Hematopoietic multipotent progenitor cell treated with erythropoietin and hydrocortisone succinate and interleukin-3 and kit ligand, for 15 days (in vitro differentiated cells): ENCODE measurements at places on chromosomes 11 and 22.

DNA sequence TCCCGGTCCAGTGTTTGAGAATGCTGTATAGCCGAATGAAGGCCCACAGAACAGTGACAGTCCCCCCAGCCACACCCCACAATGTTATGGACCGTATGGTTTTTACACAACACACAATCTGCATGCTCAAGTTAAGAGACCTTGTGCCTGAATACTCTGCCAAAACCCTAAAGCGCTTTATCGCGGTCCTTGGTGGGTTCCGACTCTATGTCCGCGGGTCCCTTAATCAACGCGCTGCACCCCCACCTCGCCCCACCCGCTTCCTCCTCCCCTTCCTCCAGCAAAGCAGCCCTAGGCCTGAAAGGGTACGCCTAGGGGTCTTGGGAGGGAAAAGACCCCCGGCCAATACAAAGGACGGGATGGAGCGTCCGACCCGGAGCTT is 442 bp downstream of the COPB1 start:
- peak; percentile 40 for DNase-seq

GRCh38 chr11:126426106-126426505 is 70.6 kb downstream of the ST3GAL4 start:
- no peak for DNase-seq

DNA sequence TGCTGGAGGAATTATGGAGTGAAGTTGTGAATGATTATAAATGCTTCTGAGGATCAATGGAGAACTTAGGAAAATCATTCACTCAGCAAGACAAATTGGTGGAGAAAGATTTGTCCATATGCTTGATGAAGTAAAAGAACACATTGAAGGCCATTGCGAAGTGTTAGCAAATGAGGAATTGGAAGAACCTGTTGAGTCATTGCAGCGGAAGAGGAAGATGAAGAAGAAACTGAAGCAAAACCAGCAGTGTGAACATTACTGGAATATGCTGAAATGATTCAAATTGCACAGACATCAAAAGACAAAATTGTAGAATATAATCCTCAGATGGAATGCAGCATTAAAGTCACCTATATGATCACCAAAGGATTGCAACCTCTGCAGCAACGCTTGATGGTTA is 168.1 kb downstream of the ADAMTS15 start:
- no peak for DNase-seq

- DNase-seq: no peak
These were observed 27.6 kb upstream of the APLP2 start for GRCh38 chr11:130042093-130042591.

- DNase-seq: no peak
These were observed 6.5 kb upstream of the APOBEC3H start for GRCh38 chr22:39090426-39091064.

GRCh38 chr11:63847363-63847762 is 8.5 kb downstream of the MARK2 start:
- DNase-seq: no peak

DNA sequence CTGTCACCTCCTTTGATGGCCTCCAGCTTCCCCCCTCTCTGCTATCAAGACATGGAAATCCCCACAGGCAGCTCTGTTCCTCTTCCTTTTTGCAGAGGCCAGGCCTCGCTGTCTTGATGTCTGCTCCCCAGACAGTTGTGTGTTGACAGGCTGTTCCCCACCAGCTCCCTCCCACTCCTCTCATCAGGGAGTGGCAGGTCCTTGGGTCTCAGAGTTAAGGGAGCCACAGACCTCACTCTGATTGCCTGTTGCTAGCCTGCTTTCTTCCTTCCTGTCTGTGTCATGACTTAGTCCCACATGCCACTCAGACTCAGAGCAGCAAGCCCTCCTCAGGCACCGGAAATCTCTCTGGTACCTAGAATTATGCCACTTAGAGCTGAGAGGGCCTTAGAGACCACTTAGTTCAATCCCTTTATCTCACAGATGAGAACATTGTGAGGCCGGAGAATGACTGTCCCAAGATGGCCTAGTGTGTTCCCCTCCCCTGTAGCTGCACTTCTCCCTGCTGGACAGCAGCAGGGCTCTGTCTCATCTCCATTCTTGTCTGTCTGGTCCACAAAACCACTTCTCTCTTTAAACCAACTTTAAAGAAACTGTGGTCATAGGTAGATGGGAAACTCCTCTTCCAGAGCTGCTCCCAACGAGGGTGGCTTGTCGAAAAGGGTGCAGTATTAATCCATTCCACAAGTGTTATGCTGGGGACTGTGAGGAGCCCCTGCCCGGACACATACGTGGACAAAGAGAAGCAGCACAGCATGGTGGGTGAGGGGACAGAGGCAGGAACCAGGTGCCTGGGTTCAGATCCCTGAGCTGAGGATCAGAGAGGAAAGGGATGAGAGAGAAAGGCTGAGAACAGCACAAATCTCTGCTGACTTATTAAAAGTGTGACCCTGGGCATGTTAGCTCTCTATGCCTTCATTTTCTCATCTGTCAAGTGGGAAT is 4.2 kb downstream of the AMPD3 start:
- peak; percentile 27 for DNase-seq

GRCh38 chr22:29030618-29031226 is 30.9 kb downstream of the C22orf31 start:
- no peak for DNase-seq

GRCh38 chr22:26406118-26406517 is 22.9 kb upstream of the ASPHD2 start:
- no peak for DNase-seq
